Muscle of back (tissue), 13 donors: ENCODE measurements at places on chromosomes 3 and 15.

DNA sequence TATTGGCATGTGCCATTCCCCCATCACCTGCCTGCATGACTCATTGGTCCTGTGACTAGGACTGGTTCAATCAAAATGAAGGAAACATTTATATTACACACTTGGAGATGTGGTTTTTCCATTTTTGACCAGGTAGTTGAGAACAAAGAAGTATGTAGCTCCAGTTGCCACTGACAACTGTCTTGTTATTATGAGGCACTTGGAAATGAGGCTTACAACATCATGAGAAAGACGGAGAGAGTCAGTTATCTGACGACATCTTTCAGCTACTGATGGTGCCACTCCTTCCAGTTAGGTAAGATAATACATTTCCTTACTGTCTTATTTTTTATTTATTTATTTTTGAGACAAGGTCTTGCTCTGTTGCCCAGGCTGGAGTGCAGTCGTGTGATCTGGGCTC is 21.8 kb upstream of the PROK2 start:
- DNase-seq, result no peak

- DNase-seq, result no peak
Measured at GRCh38 chr3:192246847-192247559, 480.3 kb downstream of the FGF12 start.

DNA sequence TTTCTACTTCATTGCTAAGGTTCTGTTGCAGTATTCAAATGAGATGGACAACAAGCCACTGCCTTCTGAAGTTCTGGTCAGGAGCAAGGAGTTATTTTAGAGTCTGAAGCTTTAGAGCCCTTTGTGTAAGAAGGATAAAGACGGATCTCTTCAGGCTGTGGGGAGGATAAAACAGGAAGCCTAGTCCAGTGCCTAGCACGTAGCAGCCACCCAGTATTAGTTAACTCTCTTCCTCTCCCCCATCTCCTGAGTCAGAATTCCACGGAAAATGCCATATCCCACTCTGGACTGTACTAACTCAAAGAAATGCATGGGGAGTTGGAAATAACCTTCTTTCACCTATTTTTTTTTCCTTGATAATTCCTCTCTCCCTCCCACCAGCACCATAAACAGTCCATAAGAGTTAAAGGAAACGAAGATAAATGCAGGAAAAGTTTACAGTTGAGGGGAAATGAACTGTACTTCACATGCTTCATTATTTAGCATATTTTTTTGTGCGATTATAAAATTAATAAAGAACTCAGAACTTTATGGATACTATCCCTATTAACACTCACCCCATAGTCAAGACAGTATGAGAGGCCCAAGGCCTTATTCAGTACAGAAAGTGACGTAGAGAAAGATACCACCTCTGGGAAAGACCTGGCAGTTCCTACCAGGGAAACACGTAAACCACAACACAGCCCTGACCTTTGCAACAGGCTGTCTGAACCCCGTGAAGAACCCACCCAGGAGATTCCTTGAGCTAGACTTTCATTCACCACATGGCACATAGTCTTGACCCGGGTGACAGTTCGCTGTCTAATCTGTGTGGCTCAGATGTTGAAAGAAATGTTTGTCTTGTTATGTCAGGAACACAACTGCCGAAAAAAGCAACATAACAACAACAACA is 9.2 kb downstream of the IGF2BP2 start:
- DNase-seq, result no peak

GRCh38 chr15:63030101-63030551 is 12.4 kb upstream of the TPM1 start:
- DNase-seq, result peak; percentile 60

- DNase-seq, result peak; percentile 43
Measured at GRCh38 chr3:73868688-73869315, 244.1 kb upstream of the PDZRN3 start.

DNA sequence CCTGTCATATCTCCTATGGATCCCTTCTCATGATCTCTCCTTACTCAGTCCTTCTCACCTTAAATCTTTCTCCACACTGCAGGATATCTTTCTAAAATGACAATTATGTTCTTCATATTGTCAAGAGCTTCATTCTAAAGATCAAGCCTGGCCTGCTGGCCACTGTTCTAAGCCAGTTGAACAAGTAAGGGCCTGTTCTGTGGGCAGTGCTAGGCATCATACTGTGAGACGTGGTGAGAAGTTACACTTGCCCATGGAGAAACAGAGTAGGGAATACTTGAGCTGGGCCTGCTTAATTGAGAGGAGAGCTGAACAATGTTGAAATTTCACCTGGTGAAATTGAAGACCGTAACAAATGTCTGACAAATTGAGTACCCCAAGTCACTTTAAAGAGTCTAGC is 184.1 kb upstream of the RASGRP1 start:
- DNase-seq, result no peak

GRCh38 chr3:16768956-16769355 is 115.8 kb upstream of the PLCL2 start:
- DNase-seq, result no peak

DNA sequence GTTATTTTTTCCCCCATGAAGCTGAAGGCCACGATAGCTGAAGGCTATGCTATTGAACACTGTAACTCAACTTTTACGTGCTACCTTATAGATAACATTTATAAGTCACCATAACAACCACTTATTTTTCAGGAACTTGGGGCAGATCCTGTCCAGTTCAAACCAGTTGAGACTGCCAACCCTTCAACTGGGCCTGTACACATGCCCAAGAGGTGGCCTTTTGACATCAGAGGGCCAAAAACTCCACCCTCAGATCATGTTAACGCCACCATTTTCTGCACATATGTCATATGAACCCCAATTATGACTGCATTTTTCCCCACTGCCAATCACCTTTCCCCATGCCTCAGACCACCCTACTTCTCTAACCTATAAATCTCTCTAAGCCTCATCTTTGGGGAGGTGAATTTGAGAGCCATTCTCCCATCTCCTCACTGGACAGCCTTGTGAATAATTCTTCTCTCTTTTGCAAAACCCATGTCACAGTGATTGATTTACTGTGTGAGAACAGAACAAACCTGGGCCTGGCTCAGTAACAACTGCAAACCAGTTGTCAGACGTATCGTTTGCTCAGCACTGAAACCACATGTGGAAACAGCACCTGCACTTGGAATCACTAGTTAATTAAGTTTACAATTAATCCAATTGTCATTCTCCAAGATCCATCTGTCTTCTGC is 42.5 kb downstream of the ZNF445 start:
- no peak for DNase-seq

DNA sequence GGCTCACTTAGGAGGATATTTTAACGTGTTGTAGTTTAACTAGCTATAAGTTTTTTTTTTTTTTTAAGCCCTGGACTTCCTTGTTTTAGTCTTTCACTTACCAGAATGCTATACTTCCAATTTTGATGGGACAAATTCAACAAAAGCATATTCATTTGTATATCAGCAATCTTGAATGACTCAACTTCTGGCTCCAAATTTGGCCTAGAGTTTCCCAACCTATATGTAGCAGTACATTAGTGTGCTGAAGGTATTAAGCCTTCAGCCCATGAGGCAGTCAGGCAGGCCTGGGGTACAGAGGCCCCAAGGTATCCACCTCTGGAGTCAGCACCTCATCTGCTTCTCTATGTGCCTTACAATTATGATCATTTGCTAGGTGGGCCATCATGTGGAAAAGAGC is 5.9 kb downstream of the PBRM1 start:
- no peak for DNase-seq

DNA sequence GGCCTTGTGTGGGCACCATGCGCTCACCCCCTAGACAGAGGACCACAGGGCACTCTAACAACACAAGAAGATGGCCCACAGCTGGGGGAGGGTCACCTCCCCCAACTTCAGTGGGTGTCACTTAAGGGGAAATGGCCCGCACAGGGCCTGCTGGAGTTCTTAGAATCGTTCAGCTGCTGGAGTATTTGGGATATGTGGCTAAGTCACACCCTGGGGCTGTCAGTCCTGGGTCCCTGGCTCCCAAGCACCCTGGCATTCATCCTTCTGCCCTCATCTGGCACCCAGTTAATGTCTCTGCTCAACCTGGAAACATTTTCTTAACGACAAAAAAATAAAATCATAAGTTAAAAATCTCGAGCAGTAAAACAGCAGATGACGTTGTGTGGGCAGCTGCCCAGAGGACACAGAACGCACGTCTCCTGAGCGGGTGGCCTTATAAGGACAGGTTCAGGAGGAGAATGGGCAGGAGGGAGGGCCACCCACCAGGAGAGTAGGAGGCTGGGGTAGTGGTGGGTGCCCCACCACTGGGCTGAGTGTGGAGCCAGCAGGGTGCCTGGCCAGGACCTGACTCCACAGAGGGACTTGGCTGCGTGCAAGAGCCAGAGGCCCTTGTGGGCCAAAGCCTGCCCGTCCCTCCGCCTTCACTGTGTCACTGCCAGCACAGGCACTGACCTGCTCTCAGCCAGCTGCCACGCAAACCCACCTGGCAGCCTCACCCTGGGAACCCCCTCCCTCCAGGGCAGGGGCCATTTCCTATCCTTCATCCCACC is 11.5 kb downstream of the KBTBD13 start:
- DNase-seq, result no peak

DNA sequence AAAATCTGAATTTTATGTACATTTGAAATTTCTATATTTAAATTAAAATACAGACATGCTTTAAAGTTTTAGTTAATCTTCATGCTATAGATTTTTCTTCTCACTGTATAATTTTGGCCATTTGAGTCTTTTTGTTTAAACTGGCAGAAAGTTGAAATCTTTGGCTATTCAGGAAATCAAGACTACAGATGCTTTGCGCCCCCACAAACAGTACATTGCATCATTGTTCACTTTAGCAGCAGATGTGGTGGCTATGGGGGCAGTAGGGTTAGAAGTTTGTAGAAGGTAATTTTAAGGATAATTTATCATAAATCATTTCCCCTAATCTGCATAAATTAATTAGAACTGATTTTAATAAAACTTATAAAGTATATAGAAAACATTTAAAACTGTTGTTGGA is 20.9 kb downstream of the SPPL2A start:
- no peak for DNase-seq
